M059J (cell line): ENCODE measurements at places on chromosomes 11 and 22. TPM values are rescaled to one million over a fixed set of nuclear protein-coding genes. Genes with fewer than 3 reads are reported as not detected.
A peak's percentile ranks its signal among the peaks of the same experiment; 100 is the strongest.

- no peak for DNase-seq
Observed at GRCh38 chr11:132872211-132872610, 660.1 kb downstream of the OPCML start.

The CARD16 gene
- 18.9 and 23.4 TPM in 2 replicates for total RNA-seq

GRCh38 chr11:45209891-45210699, 63.7 kb downstream of the PRDM11 start:
- no peak for DNase-seq

The C22orf31 gene
- total RNA-seq, result not detected in 2 replicates

DNA sequence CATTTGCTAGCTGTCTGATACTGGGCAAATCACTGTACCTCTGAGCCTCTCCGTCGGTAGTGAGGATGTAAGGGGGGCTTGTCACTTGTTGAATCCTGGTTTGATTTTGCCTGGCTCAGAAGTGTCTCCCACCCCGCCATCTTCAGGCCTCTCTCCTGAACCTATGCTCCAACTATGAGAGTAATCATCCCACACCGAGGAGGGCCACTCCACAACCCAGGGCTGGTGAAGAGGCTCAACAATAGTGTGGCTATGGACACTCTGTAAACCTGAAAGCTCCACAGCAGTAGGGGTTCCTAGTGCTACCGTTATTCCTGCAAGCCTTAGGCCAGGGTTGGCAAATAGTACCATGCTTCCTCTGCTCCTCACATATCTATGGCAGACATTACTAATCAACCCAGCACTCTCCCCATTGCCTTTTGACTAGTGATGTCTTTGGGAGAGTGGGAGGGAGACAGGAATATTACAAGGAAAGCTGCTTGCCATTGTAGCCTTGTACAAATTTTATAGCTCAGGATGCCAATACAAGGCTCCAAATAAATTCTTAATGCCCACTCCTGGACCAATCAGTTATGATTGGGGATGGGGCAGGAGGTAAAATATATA, 134.0 kb upstream of the TEAD1 start:
- peak; percentile 69 for DNase-seq

DNA sequence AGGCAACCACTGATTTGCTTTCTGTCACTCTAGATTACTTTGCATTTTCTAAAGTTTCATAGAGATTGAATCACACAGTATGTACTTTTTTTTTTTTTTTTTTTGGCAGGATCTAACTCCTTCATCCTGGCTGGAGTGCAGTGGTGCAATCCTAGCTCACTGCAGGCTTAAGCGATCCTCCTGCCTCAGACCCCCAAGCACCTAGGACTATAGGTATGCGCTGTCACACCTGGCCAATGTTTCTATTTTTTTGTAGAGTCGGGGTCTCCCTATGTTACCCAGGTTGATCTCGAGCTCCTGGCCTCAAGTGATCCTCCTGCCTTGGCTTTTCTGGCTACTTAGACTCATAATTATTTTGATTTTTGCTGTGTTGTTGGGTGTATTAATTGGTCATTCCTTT, 294.6 kb upstream of the CTSC start:
- DNase-seq, result no peak

DNA sequence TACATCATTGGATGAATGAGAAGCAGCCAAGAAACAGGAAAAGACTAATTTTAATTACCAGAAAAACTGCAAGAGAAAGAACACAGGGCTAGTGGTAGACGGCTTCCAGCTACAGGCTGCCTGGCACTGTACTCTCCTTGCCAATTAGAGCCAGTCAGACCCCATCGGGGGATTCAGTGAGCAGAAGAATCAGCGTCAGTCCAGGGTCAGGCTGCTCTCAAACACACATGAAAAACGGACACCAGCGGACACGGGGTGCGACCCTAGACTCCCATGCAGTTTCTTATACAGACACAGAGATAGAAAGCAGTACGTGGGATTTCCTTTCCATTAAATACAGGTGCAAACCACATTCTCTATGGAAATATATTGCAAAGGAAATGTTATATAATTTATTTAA, 1.1 kb upstream of the CNTN5 start:
- DNase-seq, result no peak

DNA sequence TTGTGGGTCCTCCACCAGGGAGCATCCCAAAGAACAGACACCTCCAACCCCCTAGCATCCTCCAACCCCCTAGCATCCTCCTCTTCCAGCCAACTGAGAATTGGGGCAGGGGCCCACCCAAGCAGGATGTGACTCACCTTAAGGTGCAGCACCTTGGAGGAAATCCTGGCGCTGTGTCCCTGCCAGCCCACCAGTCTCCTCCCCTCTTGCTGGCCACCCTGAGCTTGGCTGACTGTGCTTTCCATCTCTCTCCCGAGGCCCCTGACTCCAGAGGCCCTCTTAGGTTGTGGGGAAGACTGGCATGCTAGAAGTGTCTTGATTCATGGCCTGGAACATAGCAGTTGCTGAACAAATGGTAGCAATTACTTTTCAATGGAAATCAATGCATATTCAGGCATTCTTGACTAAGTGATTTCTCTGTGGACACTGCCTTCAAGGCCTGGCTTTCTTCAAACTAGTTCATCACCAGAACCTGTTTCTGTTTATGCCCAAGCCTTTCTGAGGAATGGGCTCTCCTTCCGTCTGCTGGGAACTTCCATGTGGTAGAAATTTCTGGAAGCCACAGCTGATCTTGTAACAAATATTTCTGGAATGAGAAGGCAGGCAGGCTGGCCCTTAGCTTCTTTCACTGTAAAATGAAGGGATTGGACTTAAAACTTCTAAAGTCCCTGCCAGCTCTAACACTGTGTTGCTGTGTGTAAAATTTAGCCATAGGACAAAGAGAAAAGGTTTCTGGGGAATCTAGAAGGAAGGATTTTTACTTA, 60.5 kb downstream of the CEP164 start:
- DNase-seq, result peak; percentile 21
